ENCODE measurements at places on chromosomes 6 and 20.

- no peak for DNase-seq
Measured at GRCh38 chr6:32074996-32075532, 34.1 kb downstream of the TNXB start.

DNA sequence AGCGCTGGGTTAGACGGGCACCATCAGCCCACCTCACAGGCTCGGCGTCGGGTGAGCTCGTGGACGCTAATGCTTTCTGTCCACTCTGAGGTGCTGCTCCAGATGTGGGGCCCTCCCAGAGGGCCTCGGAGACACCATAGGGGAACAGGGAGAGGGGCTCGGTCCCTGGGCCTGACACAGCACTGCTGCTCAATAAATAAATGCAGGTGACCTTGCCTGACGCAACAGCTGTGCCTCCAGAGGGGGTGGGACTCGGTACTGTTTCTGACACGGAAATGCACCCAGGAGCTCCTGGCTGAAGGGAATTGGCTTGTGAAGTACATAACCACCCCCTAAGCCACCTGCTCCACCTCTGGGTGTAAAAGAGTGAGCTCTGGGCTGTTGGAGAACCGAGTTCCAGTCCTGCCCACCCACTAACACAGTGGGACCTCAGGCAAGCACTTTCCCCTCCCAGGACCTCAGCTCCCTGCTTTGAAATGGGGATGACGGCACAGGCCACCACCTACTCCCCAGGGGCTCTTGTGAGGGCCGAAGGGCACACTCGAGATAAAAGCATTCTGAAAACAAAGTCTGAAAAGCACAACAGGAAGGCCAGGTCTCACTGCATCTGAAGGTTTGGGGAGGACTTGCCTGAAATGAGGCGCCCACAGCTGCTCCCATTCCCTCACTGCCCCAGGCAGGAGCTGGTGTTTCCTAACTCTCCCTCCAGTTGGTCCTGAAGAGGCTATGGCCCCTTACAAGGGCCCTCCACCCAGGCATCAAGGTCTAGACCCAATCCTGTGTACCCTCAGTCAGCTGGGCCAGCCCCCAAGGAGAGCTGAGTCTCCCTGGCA lies 6.7 kb downstream of the KCNK15 start:
- DNase-seq = no peak

DNA sequence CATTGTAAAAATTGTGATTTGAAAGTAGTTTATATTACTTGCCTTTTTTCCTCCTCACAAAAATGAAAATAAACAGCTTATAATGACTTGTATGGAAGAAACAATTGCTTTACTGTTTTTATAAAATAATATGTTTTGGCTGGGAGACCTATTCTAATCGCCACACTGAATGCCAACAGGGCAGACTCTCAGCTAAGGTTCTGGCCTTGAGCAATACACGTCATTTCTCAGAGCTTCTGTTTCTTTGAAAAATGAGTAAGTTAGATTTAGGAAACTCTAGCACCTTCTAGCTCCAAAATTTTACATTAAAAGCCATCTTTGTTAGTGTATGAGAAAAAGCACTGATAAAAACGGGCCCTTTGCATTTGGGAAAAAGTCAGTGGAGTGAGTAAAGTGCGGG lies 166.6 kb downstream of the ARID1B start:
- DNase-seq = no peak

GRCh38 chr6:164507206-164507940 lies 802.0 kb downstream of the C6orf118 start:
- no peak for DNase-seq

DNA sequence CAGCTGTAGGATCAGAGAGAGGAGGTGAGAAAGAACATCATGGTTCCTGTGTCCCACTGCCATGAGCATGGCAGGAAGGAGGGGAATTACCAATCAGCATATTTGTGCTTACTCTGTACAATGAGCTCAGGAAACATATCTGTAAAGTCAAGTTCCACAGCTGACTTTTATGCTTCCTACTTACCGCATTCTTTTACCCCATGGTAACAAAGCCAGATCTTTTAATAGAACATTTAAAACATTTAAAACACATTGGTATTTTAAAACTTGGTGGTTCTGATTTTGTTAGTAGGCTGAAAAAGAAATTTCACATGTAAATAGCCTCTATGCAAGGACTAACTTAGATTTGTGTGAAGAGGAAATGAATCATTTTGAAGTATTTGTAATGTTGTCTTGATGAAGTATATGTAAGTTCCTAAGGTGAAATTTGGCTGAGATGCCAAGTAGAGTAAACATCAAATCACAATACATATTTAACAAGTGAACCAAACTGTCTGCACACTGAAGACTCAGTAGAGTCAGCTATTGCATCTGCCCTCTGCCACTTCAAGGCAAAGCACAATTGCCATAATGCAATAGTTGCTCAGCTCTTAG lies 114.7 kb downstream of the GJA10 start:
- no peak for DNase-seq

- no peak for DNase-seq
Measured at GRCh38 chr20:46549188-46549972, 1.1 kb downstream of the OCSTAMP start.

GRCh38 chr6:146337376-146337775 lies 206.3 kb upstream of the RAB32 start:
- no peak for DNase-seq

GRCh38 chr20:42340368-42340767 lies 722.2 kb upstream of the CHD6 start:
- DNase-seq = no peak

DNA sequence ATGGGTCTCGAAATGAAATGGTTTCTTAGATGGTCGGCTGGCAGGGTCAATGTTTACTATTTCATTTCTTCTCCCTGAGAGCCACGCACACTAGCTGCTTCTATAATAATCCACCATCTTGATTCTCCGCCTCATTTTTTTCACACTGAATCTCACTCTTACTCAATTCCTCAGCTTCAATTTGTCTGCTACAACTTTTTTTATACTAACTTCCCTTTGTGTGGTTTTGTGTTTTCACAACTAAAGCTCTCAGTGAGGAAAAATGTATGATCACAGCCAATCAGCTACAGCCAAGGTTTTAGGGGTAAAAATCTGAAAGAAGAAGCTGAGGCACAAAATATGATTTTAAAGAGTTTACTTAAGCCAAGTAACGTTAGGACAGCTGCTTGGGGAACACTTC lies 1309.4 kb downstream of the EPHA7 start:
- no peak for DNase-seq

GRCh38 chr6:29850011-29850553 lies 22.5 kb downstream of the HLA-G start:
- no peak for DNase-seq

GRCh38 chr6:127347178-127347577 lies 3.8 kb upstream of the ECHDC1 start:
- DNase-seq = no peak

DNA sequence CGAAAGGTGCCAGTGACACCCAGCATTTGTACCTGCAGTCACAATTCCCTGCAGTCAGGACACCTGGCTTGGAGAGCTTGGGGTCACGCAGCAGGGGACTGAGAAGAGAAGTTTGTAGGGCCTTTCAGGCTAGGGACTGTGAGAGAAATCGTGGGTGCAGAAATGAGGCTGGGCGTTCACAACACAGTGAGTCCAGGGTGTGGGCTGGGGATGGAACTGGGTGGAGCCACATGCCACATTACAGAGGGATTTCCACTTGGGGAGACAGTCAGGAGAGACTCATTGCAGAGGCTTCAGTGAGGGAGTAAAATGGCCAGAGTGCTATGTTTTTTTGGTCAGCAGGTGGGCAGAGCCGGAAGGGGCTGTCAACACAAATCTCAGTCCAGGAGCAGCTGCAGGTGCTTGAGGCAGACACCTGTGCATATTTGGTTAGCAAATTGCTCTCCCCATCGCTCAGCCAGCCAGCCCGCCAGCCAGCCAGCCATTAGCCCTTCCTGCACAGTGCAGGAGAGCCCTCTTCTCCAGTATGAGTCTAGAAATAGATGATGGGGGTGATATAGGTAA lies 7.4 kb downstream of the ITPR3 start:
- no peak for DNase-seq

DNA sequence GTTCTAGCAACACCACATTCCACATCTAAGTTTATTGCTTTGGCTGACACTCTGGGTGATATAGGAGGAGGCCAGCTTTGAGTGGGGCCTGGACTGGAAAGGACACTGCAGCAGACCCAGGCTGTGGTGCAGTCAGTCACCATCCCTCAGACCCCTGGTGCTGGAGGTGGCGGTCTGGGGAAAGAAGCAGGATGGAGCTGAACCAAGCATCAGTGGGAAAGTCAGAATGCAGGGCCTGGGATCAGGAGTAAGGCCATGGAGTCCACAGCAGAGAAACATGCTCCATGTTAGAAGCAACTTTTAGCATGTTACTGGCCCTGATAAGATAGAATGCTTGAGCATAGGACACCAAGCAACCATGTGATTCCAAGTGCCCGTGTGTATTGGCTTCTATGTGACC lies 5.9 kb downstream of the HLA-A start:
- DNase-seq = no peak

DNA sequence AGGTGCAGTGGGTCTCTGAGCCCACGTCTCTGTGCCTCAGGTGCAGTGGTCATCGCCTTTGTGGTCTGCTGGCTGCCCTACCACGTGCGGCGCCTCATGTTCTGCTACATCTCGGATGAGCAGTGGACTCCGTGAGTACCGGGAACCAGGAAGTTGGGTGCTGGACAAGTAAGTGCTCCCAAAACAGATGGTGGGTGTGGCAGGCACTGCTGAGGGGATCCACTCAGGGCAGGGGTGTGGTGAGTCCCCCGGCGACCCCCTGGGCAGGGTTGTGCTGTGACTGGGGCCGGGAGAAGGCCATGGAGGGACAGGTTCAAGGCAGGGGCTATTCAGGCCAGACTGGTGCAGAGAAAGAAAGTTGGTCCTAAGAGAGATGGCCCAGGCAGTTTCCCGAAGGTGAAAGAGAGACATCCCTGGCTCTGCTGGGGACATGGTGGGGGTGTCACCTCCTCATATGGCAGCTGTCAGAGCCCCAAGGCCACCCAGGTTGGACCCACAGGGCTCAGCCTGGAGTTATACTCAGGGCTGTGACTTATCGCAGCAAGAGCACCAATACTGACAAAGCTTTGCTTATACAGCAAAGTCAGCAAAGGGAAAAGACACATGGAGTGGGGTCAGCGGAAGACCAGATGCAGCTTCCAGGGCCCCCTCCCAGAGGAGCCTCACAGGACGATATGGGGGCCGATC lies 37.9 kb upstream of the MRGBP start:
- no peak for DNase-seq

GRCh38 chr20:43516251-43516824 lies 8.8 kb downstream of the L3MBTL1 start:
- no peak for DNase-seq
